ENCODE measurements at places on chromosomes 16 and 17.

GRCh38 chr17:79921411-79922115 lies 82.3 kb upstream of the CBX4 start:
- H3K36me3 ChIP-seq, result no peaks in the 10 kb centered on the region
- H3K27ac ChIP-seq, result no peak overlapping the region
- no peak overlapping the region for H3K4me3 ChIP-seq
- H3K4me1 ChIP-seq, result no peaks in the 10 kb centered on the region
- peaks cover 2% of the 10 kb centered on the region for H3K27me3 ChIP-seq
- no peak for DNase-seq

- H3K4me1 ChIP-seq, result peaks cover 2% of the 10 kb centered on the region
Measured at GRCh38 chr17:19299214-19299747, 62.1 kb downstream of the EPN2 start.

DNA sequence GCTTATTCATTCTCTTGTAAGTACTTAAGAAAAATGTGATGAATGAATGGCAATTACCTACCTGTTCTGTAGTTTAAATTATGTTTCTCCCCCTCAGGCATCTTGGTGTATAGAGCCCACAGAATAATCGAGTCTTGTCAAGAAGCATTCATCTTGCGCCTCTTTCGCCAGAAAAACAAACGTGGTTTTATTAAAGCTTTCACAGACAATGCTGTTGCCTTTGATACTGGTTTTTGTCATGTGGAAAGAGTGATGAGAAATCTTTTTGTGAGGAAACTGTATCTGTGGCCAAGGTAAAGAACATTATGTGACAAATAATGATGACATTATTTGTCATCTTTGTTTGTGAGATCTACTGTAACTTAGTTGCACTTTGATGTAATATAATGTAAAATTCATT lies 6.5 kb downstream of the ERCC4 start:
- no peaks in the 10 kb centered on the region for H3K27me3 ChIP-seq
- H3K27ac ChIP-seq, result no peak overlapping the region
- H3K4me1 ChIP-seq, result peaks cover 2% of the 10 kb centered on the region
- no peak overlapping the region for H3K4me3 ChIP-seq

GRCh38 chr17:16419929-16420271 lies 4.5 kb downstream of the TRPV2 start:
- peak; percentile 18 for DNase-seq
- peak overlapping the region; percentile 66 for H3K4me3 ChIP-seq
- peaks cover 56% of the 10 kb centered on the region for H3K4me1 ChIP-seq
- peaks cover 31% of the 10 kb centered on the region for H3K36me3 ChIP-seq

- no peak for DNase-seq
- no peaks in the 10 kb centered on the region for H3K36me3 ChIP-seq
- peak overlapping the region; percentile 34 for H3K27ac ChIP-seq
Measured at GRCh38 chr16:20803192-20803560, 3.1 kb downstream of the ERI2 start.
